ENCODE measurements at places on chromosomes 4 and X.

GRCh38 chr4:40412866-40413795 lies 78.0 kb downstream of the CHRNA9 start:
- no peak for DNase-seq

DNA sequence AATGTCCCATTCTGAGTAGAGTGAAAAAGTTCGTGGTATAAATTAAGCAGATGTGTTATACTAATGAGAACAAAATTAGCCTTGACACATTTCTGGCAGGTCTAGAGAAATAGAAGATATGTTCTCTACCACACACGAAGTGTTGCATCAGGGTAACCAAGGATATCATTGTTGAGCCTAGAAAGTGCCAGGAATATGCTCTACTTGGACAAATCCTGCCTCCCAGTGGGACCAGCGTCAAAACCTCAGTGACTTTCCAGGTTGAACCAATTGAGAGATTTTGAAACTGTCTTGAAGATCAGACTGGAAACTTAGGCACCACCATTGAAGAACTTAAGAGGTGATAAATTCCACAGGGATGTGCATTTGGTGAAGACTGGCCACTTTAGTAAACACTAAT lies 115.9 kb downstream of the HPGD start:
- no peak for DNase-seq

GRCh38 chrX:74467656-74468055 lies 46.4 kb downstream of the SLC16A2 start:
- no peak for DNase-seq

DNA sequence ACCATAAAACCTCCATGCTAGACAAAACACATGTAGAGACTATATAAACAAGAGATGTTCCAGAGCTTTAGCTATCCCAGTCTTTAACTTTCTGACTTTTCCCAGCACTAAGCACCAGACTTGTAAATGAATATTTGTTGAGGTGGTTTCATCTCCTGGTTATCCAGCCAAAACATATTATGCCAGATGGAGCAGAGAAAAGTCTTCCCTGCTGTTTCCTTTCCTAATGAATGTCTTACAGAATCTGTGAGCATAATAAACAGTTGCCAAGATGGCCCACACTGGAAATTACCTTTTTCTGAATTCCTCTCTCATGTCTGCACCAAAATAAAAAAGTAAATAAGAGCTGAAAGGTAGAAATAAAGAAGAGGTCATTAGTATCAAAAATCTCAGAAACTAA lies 159.2 kb downstream of the TECRL start:
- no peak for DNase-seq

GRCh38 chrX:19740744-19741143 lies 146.7 kb downstream of the SH3KBP1 start:
- no peak for DNase-seq

All from stimulated activated CD4-positive, alpha-beta T cell treated with anti-CD3 and anti-CD28 coated beads, Interleukin-15, amount 100 ng/mL, for 48 hours (primary cell).